Cerebellar nuclear complex (tissue), 1 donor: ENCODE measurements at places on chromosomes 1 and 21.

GRCh38 chr1:41322835-41323234 is 38.4 kb upstream of the FOXO6 start:
- no peak for DNase-seq

- no peak for DNase-seq
Measured at GRCh38 chr1:223248001-223248769, 105.1 kb upstream of the TLR5 start.

DNA sequence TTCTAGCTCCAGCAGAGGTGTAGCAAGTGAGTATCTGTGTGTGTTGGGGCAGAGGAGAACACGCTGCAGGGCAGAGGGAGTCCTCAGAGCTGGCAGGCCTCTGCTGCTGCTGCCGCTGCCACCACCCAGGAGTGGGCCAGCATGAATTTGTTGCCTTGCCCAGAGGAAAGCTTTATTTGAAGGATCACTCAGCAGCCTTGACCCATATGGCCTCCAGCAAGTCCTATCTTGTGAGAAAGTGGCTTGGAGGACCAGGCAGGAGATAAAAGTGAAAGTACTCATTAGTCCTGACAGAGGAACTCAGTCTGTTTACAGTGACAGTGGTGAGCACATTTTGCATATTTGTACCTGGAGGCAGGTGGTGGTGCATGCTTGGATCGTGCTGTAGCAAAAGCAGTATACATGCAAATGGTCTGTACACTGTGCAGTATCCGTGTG is 3.1 kb downstream of the TRAF5 start:
- no peak for DNase-seq

GRCh38 chr1:77031106-77031662 is 163.9 kb downstream of the ST6GALNAC5 start:
- no peak for DNase-seq

- DNase-seq: no peak
Measured at GRCh38 chr1:59598120-59598440, 216.7 kb upstream of the HOOK1 start.

GRCh38 chr1:66788231-66788939 is 12.7 kb downstream of the INSL5 start:
- DNase-seq: no peak

DNA sequence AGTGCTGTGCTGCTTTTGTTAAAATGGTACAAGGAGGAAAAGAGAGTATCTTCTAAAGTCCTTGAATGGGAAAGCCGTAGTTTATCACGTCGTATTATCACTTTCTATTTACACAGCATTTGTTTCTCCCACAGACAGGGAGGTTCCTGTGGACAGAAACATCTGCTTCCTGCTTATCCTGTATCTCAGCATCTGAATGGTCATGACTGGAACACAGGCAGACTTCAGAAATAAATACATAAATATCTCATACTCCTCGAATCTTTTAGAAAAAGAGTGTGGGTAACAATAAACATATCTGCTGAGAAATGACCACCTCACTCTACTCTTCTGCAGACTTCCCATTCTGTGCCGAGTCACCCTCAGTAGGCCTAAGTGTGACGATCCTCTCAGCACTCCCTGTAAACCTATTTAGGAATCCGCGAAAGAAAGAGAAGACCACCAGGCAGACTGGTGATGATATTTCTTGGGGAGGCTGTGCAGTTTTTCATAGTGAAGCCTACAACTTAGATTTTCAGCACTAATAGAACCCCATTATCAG is 393.5 kb downstream of the SMYD3 start:
- DNase-seq: no peak

GRCh38 chr1:43707190-43708001 is at the start of gene ST3GAL3:
ST3GAL3 (plus strand) TSS chr1:43707536; CDS start chr1:43736263, 28,727 bp downstream.
- peak; percentile 61 for DNase-seq

DNA sequence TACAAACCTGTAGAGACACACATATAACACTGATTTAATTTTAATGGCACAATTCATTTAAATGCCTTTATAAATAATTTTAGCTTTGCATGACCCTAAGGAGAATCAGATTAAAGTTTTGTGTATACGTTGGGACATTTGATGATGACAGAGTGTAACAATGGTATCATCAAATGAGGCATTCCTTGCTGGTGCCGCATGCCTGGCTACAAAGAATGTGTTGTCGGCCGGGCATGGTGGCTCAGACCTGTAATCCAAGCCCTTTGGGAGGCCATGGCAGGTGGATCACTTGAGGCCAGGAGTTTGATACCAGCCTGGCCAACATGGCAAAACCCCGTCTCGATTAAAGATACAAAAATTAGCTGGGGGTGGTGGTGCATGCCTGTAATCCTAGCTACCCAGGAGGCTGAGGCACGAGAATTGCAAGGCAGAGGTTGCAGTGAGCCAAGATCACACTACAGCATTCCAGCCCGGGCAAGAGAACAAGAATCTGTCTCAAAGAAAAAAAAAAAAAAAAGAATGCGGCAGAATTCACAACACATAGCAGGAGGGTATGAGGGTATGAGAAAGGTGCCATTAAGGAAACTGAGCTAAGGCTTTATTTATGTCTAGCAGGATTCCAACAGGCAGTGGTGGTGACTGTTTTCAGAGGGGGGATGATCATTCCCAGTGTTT is 58.9 kb downstream of the PTPN14 start:
- DNase-seq: no peak

- DNase-seq: no peak
Measured at GRCh38 chr1:21673277-21673780, 4.2 kb upstream of the RAP1GAP start.

GRCh38 chr1:20426923-20427322 is 59.1 kb downstream of the CAMK2N1 start:
- DNase-seq: no peak

DNA sequence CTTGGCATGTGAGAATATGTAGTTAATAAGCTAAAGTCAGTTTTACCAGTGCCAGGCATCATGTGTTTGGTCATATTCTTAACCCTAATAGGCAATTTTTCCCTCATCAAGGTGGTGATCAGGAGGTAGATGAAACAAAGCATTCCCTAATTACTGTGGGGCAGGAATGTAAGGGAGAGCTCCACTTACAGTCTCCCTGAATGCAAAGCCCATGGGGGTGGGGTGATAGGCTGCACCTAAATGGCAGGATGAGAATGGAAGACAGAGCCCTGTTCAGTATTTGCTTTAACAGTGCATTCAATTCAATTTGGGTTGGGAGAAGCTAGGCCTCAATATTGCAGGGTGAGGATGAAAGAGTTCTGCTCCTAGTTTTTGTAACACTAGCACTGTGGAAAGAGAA is 23.4 kb downstream of the ZNF678 start:
- no peak for DNase-seq

- no peak for DNase-seq
Measured at GRCh38 chr1:230823426-230823825, 44.9 kb downstream of the C1orf198 start.

GRCh38 chr1:1599030-1599934 is 653 bp downstream of the FNDC10 start:
- no peak for DNase-seq

DNA sequence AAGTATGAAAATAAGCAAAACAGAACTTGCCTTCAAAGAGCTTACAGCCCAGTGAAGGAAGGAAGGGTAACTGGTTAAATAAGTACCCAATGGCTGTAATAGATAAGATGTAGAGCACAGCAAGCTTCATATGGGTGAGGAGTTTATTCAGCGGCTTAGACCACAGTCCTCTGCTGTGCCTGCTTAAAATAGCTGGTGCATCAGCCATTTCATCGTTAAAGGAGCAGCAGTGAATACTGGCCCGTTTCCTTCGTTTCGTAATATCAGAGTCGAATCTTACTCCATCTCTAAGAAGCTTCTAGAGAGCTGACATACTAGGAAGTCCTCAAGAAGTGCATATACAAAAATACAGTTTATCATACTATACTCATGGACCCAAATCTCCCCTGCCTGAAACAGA is 286.5 kb downstream of the NFIA start:
- DNase-seq: no peak

DNA sequence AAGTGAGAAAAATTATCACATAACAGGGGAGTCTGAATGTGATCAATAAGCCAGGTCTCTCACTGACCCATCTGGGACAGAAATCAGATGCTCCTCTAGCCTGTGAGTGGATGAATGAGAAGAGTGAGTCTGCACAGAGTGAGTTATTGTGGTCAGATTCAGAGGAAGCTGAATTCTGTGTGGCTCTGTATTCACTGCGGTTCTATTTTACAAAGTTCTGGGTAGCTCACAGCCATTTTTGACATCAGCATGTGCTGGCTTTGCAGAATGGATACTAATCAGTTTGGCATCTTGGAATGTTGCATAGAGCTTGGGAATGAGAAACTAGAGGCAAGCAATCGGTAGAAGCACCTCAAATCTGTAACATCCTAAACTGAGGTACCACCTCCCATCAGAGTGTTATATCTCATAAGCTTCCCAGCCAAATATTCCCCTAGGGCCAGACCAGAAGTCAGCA is 3.8 kb downstream of the COLGALT2 start:
- DNase-seq: no peak

DNA sequence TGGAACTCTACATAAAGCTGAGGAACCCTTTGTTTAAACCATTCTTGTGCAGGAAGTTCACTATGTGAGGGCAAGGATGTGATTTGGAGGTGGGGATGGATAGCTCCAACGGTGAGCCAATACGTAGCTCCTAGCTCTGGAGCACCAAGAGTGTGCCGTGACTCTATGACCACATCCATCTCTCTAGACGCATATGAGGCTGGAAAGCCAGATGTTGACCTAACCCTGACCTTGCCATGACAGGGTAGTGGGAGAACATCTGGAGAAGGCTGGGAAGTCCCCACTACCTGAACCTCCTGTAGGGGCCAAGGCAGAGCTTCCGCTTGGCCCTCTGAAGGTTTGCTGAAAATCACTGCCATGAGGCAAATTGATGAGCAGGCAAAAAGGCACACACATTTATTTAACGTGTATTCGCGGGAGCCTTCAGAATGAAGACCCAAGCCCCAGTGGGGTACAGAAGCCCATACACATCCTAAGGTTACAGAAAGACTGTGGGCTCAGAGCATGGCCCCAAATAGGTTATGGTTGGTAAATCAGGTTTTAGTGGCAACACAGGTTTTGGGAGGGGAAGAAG is 43.4 kb downstream of the EIF2D start:
- no peak for DNase-seq

DNA sequence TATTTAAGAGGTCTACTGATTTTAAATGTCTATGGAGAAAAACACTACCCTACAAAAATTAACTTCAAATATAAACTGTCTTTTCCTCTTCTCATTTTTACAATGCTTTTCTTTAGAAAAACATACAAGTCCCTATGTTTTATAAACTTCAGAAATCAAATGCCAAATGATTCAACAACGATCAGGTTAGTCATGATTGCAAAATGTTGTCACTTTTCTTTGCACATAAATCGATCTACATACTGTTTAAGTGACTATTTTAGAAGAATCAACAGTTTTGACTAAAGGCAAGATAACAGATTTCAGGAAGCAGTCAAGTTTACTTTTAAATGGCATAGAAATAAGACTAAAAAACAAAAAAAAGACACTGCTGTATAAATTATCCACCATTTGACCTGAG is 168.7 kb downstream of the GPATCH2 start:
- DNase-seq: no peak

- no peak for DNase-seq
Measured at GRCh38 chr21:16258844-16259611, 529.2 kb downstream of the USP25 start.

DNA sequence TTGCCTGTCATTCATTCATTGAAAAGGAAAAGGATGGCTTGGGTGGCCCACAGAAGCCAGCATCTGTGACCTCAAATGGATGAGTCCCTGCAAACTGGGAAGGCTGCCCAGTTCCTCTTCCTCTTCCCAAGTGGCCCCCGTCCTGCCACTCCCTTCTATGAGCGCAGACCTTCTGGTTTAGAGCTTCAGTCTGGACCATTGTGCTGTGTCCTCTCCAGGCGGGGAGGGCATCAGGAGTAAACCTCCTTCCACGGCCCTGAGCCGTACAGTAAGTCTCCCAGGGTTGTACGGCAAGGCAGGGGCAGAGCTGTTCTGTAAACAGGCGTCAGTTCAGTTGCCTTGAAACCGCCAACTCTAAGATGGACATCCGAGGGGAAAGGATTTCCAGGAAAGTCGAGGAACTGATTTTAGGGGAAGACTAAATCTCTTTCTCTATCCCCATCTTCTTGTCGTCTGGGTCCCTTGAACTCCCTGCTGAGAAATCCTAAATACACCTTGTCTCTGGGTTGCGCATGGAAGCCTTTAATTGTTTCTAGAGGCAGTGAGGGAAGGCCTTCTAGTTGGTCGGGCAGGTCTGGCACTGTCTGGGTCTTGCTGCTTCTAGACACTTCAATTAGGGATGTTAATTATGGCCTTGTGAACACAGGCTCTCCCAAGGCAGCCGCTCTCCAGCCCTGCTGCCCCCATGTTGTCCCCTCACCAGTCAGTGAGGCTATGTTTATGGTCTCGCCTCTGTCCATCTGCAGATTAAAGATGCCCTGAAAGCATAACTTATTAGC is 22.1 kb downstream of the SOX13 start:
- DNase-seq: no peak

DNA sequence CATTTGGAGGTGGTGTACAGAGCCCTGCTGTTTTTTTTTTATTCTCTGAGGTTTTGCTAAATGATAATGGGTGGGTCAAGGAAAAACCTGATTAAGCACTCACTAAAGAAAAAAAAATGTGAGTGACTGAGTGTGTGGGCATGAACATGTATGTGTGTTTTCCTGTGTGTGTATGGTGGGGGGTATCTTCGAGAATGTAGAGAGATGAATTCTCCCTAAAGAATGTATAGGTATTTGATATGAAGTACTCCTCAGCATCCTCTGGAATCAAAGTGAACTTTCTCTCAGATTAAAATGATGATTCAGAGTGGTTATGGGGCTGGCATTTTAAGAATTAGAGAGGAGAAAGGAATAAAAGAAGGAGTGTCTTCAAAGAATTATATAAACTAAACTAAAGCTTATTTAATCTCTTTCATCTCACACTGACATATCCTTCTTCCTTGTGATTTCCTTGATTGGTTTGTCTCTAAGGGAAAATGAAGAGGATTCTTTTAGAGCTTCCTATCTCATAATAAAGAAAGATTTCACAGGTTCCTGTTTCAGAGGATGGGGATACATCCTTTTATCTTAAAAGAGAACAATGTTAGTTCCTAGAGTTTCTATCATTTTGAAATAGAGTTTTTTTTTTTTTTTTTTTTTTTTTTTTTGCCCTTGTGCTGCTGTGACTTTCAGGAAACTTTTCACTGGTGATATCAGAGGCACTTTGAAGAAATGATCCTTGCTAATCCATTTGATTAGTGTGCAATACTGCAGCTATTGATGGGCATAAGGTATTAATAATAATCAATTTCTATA is 23.9 kb downstream of the S1PR1 start:
- no peak for DNase-seq

- no peak for DNase-seq
Measured at GRCh38 chr1:9345922-9346321, 53.2 kb downstream of the SPSB1 start.

DNA sequence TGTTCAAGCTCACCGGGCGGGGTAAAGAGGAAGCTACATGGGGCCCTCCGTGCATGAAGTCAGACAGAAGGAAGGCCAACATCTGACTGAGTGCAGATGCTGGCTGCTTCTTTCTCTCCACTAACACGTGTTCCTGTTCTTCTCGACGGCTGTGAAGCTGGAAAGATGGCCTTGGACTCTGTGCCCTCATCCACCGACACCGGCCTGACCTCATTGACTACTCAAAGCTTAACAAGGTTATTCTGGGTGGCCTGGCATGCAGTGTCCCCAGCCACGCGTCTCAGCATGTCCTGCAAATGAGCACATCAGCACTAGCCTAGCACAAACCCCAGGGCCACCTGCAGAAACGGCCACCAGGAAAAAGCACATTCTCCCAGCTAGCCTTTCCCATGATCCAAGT is 41.2 kb downstream of the ACTN2 start:
- no peak for DNase-seq

GRCh38 chr1:206864939-206865671 is at the start of gene IL20:
IL20 (plus strand) TSS chr1:206865623; CDS start chr1:206865853, 230 bp downstream.
- no peak for DNase-seq

- no peak for DNase-seq
Measured at GRCh38 chr1:3504151-3504821, 49.8 kb downstream of the ARHGEF16 start.
